Activated naive CD8-positive, alpha-beta T cell treated with anti-CD3 and anti-CD28 coated beads for 36 hours (primary cell): ENCODE measurements at places on chromosomes 13 and 19. TPM values are rescaled to one million over a fixed set of nuclear protein-coding genes. Genes with fewer than 3 reads are reported as not detected.

ASF1B gene
- 77.5 TPM for total RNA-seq

NAPA gene
- total RNA-seq, result 65.6 TPM

GRCh38 chr19:15672580-15673175 lies at the start of gene CYP4F12:
TSS of gene CYP4F12 (plus strand) at chr19:15673087. CDS start at chr19:15673530, 443 bp downstream.
- peak; percentile 17 for DNase-seq

- peak; percentile 93 for DNase-seq
Observed at GRCh38 chr19:45770192-45771101, 1.4 kb upstream of the SIX5 start.

DNA sequence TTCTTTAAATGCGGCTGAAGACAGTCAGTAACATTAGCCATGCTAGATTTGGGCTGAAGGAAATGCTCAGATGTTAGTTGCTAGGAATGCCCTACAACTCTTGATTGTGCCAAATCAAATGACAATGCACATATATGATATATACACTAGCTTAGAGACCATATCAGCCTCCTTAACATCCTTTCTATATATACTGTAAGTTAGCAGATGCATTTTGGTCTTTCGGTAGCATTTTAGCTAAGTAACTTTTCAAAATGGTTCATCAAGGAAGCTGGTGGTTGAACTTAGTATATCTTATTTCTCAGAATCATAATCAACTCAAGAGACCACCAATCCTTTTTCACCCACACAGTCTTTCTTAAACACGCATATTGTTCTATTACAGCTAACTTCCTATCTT lies 14.1 kb upstream of the ENOX1 start:
- DNase-seq, result no peak

DNA sequence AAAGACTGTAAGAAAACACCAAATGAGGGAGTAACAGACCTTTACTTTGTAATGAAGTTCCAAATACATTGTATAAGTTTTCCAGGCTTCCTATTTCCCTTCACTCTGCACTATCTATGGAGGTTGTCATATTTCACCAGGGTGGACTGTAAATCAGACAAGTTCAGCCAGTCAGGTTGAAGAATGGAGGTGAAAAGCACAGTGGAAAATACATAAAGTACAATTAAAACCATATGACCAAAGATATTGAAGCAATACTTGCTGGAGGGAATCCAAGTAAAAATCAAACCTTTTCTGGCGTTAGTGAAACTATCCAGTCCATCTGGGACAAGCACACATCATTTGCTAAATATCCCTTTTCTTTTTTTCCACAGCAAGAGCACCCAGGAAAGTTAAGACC lies 3.2 kb downstream of the LHFPL6 start:
- DNase-seq, result no peak
